Activated naive CD4-positive, alpha-beta T cell (primary cell): ENCODE measurements at places on chromosomes 2 and 18.

DNA sequence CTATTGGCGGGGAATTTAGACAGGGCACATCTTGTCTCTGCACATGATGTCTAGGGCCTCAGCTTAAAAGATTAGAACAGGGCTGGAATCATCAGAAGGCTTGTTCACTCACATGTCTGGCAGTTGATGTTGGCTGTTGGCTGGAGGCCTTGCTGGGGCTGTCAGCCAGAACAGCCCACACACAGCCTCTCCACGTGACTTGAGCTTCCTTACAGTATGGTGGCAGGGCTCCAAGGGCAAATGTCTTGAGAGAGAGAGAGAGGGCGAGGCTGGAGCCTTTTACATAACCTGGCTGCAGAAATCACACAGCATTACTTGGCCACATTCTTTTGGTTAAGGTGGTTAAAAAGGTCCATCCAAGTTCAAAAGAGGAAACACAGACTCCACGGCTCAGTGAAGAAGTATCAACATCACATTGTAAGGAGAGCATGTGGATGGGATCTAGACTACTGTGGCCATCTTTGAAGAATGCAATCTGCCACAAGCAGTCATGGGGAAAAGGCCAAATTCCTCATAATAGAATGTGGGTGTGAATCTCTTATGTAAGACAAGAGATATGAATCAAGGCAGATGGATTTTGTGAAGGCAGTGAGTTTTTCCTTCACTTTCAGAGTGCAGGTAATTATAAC, 30.4 kb downstream of the SRSF7 start:
- no peak for DNase-seq

GRCh38 chr18:8708670-8709069, 3.3 kb downstream of the MTCL1 start:
- DNase-seq = no peak

DNA sequence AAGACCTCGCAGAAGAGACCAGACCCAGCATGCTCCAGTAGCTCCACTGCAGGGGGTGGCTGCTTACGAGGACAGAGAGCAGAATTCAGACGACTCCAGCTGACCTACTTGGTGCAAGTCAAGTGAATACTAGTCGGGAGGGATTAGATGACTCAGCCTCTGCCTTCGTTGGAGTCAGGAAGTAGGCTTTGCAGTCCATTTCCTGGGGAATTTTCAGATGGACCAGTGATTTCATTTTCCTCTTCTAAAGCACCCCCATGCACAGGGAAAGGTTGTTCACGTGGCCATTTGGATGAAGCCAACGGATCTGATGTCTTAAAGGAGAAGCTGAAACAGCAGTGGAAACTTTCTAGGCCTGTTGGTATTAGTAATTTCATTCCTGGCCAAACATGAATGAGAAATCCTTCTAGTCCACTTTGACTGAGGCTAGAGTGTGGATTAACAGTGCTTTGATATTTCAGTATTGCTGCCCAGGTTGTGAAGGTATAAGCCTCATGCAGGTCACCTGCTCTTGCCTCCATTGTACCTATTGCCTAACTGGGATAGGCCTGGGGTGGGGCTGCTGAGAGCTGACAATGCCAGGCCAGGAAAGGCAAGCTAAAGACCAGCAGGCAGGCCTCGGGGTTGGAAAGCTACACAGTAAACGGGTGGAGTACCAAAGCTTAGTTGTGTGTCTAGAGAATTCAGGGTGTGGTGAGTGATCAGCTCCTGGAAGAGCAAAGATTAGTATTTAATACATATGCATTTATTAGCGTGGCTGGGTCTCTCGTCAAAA, 117.6 kb upstream of the FOSL2 start:
- no peak for DNase-seq

DNA sequence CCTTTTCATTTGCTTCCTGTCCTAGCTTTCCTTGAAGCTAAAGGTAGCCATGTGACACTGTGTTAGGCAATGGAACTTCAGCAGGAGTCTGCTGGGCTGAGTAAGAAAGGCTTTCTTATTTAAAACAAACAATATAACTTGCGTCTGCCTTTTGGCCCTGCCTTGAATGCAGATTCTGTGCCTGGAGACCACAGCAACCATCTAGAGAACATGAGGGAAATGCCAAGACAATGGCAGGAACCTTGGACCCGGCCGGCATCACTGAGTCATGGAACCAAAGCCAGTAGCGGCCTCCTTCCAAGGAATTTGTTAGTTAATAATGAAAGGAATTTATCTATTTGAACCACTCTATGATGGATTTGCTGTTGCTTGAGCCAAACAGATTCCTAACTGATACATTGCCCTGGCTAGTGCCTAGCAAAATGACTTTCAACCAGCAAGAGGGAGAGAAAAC, 207.5 kb upstream of the EPHA4 start:
- DNase-seq = no peak

GRCh38 chr2:203596183-203596582, 61.1 kb upstream of the RAPH1 start:
- DNase-seq = no peak

DNA sequence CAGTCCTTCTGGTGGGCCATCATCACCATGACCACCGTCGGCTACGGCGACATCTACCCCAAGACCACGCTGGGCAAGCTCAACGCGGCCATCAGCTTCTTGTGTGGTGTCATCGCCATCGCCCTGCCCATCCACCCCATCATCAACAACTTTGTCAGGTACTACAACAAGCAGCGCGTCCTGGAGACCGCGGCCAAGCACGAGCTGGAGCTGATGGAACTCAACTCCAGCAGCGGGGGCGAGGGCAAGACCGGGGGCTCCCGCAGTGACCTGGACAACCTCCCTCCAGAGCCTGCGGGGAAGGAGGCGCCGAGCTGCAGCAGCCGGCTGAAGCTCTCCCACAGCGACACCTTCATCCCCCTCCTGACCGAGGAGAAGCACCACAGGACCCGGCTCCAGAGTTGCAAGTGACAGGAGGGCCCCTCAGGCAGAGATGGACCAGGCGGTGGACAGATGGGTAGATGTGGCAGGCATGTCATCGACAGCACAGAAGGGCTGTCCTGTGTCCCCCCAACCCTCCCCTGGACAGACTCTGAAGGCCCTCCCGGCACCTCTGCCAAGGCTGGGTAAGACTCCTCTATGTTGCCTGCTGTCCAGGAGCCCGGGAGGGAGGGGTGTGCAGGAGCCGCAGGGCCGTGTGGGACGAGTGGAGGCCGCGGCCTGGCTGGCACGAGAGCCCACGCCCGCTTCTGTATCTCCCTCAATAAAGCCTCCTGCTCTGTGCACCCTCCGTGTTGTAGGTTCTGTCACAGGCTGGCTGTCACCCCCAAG, 2.0 kb downstream of the KCNF1 start:
- DNase-seq = no peak

DNA sequence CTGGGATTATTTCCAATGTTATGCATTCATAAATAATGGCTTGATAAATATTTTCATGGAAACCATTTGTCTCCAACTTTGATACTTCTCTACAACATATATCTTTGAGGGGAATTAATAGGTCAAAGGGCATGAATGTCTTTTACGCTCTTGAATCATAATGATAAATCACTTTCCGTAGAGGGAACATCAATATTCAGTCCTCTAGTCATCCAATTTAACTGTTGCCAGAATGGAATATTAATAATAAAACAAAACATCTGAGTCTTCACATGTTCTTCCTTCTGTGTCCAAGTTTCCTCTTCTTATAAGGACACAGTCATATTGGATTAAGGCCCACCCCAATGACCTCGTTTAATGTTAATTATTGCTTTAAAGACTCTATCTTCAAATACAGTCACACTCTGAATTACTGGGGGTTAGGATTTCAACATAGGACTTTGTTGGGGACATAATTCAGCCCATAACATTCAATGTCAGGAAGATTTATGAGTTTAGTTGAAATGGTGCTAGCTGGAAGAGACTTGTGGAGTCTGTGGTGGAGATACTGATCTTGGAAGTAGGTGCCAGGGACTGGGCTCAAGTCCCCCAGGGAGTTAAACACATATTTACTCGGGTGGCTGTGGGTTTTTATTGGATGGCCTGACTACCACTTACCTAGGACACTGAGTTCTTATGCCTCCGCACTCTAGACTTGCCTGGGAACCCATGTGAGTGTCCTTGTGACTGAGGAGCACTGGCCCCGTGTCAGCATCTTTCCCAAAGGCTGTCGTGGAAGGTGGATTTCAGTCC, 85.0 kb upstream of the SEC11C start:
- DNase-seq = no peak

GRCh38 chr2:217792626-217793527, 209.9 kb downstream of the TNS1 start:
- no peak for DNase-seq

- no peak for DNase-seq
These were observed 77.8 kb upstream of the STK17B start for GRCh38 chr2:196249171-196249570.

DNA sequence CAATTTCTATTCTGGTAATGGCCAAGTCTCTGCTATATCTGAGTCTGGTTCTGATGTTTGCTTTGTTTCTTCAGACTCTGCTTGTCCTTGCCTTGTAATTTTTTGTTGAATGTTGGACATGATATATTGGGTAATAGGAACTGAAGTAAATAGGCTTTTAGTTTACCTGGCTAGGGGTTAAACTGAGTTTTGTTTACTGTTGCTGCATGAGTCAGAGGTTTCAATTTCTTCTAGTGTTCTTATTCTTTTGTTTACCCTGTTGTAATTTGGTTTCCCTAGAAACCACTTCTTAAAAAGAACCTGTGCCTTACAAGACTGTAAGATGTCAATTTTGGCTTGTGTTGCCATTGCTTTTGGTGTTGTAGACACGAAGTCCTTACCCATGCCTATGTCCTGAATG, 285.0 kb upstream of the KCNH7 start:
- no peak for DNase-seq

DNA sequence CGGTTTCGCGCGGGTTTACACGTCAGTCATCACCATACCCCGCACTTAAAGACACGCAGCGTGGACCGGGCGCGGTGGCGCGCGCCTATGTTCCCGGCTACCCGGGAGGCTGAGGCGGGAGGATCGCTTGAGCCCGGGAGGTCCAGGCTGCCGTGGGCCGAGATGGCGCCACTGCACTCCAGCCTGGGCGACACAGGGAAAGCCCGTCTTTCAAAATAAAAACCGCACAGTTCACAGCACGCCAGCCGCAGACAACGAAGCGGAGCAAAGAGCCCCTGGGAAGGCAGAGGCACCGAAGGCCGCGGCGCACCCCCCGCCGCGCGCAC, 328 bp downstream of the DTYMK start:
- DNase-seq = no peak

DNA sequence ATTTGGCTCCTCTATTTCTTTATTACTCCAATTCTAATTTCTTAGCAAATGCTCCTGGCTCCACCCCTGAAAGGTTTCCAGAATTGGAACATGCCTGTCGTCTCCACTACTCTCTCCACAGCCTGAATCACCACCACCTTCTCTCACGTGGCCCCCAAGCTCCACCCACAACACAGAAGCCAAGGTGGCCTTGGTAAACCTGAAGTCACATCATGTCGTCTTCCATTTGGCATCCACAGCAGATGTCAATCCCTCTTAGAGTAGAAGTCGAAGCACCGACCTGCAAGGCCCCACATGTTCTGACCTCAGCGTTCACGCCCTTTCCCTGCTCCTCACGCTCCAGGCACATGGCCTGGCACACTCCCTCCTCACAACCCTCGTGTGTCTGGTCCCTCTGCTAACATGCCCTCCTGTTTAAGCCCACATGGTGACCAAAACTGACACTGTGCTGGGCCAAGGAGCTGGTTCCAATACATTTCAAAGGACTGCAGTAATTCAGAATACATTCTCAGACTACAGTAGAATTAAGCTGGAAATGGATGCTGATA, 56.3 kb upstream of the GPC1 start:
- DNase-seq = no peak

- no peak for DNase-seq
These were observed 31.0 kb downstream of the ABCA12 start for GRCh38 chr2:215107216-215108056.

GRCh38 chr18:40867459-40867858, 1087.6 kb upstream of the PIK3C3 start:
- no peak for DNase-seq

GRCh38 chr18:26503382-26503781, 45.0 kb downstream of the KCTD1 start:
- no peak for DNase-seq

DNA sequence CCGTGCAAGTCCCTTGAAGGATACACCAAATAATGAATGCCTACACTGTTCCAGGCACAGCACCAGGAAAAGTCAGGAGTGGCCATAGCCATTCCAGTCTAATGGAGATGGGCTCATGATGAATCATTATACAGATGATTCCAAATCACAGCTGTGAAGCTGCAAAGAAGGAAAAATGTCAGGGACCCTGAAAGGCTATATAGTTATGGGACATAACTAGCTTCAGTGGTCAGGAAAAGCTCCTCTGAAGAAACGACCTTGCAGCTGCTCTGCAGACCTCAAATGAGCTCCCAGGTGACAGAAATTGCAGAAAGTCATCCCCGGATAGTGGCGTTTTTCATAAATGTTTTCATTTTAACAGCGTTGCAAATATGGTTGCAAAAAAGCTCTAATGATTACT, 200.8 kb downstream of the PTGR3 start:
- DNase-seq = no peak

GRCh38 chr2:96861074-96861473, 3.3 kb upstream of the ANKRD39 start:
- DNase-seq = no peak

- no peak for DNase-seq
These were observed 19.0 kb downstream of the TMSB10 start for GRCh38 chr2:84924173-84925106.

DNA sequence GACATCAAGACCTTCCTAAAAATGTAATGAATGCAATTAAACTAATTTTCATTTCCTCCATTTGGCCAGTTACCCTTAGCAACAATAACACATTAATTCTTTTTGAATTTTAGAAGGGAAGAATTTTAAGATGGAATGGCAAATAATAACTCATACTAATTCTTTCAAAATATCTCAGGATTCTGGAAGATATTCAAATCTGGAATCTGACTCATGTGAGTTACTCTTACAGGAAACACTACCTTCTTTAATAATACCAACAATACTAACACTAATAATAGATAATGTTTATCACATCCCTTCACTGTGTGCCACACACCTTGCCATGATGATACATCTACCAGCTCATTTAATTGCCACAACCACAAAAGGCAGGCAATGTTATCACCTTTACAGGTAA, 46.4 kb downstream of the ZNF521 start:
- DNase-seq = no peak

DNA sequence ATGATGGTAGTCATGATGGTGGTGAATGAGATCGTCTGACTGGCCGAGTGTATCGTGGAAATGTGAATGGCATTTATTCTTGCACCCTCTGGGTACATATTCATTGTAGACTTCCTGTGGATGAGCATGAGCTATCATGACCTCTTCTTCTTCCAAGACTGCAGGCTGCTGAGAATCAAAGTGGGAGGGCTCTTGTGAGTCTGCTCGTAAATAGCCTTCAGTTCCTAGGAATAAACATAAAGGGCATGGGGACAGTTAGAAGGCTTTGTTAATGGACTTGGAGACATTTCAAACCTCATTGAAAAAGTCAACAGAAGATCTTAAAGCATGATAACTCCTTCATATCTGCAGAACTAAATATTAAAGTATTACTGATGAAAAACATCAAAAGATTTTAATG, 14.9 kb downstream of the SLC39A6 start:
- DNase-seq = no peak

DNA sequence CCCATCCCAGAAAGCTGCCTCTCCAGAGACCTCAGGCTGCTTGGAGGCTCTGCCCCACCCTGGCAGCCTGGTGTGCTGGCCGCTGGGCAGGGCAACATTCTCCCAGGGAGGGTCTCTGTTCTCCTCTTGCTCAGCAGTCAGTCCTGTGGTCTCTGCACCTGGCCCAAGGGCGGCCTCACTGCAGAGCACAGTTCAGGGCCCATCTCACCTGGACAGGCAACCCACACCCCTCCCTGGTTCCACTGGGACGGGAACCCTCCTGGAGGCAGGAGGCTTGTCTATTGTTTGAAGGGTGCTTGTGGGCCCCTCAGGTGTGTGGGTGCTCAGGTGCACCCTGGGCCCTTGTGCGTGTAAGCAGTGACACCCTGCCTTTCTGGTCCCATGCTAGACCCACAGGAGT, 67.2 kb upstream of the OTOS start:
- DNase-seq = no peak
